Common myeloid progenitor, CD34-positive (primary cell): ENCODE measurements at places on chromosomes 7 and 10.

DNA sequence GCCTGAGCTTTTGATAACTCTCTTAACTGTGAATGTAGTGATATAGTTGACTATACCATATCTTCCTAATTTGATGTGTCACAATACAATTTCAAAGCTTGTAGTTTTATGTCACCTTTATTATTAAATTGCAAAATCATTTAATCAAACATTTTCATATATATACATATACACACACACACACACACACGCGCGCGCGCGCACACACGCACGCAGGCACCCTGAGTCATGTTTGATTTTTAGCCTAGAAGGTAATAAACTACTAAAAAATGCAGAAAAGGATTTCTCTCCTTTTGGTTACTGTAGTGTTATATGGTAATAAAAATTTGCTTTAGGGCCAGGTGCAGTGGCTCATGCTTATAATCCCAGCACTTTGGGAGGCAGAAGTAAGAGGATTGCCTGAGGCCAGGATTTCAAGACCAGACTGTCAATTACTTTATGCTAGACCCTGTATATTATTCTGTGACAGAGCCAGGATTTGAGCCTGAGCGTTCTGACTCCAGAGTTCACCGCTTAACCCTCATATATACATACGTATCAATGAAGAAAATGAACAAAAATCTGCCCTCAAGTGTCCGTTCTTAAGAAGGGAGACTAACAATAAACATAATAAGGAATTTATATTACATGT, 89.6 kb downstream of the PODXL start:
- DNase-seq: peak; percentile 5

DNA sequence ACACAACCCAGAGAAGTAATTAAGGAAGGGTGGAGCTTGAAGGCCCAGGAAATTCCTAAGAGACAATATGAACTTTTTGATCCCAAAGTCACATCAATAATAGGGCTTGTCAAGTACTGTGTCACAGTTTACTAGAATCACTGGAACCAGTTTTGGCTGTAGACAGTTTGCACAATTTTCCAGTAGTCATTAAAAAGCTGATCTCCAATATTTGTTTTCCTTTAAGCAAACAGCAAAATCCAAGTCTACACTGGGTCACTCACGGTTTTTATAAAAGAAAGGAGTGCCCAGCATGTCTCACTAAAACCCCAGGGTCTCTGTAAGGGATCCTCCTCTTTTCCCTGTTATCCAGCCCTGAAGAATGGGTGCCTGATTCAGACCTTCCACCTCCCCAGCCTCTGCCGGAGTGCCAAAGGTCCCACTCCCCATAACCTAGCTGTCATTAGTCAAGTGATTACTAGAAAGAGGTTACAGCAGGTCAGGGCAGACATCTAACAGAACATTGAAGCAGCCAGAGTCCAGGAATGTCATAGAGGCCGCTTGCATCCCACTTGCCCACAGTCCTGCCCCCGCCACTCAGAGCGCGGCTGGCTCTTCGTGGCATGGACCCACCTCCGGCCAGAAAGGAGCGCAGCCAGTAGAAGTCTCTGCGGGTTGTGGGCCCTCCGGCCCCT, 552 bp downstream of the SLC25A16 start:
- no peak for DNase-seq

DNA sequence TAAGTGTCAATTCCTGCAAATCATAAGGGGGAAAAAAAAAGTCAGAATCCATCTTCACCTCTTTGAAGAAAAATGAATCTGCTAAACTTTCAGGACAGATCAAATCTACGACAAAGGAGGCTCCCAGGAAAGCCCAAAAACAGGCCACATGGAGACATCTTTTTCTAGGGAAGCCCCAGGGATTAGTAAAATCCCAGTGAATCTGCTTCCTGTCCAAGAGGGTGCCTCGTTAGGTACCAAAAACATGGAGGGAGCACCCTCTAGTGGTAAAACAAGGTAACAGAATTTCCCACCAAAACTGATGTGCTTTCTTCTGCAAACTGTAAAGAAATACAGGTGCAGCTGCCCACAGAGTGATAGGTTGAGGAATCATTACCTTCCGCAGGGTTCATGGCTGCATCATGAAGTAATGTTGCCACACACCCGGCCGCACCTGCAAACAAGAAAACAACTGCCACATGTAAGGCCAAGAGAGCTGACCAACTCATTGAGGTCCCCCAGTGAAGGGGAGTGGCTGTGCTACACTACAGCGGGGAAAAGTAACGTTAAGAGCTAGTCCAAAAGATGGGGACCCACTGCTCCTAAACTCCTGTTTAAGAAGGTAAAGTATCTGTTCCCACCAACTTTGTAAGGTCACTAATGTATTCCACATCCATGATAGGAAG, 7.9 kb downstream of the SLC25A28 start:
- peak; percentile 49 for DNase-seq

DNA sequence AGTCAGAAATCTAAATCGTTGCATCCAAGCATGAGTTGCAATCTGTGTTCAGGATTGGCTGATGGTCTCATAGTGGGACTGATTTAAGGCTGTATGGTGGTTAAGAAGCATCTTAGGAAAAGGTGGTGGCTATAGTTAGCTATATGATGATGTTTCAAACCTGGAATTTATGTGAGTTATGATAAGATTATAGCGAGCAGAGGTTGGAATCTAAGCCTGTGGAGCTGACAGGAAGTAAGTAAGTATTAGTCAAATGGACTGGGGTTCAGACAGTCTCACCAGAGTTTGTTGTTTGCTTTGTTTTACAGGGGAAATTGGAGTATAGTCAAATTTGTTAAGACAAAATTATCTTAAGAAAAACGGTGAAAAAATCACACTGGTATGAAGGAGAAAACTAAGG, 56.7 kb downstream of the ANKRD7 start:
- no peak for DNase-seq

- DNase-seq: no peak
Observed at GRCh38 chr7:128703609-128704241, 31.6 kb downstream of the GARIN1A start.

- DNase-seq: no peak
Observed at GRCh38 chr7:2603044-2603965, 28.5 kb upstream of the TTYH3 start.

DNA sequence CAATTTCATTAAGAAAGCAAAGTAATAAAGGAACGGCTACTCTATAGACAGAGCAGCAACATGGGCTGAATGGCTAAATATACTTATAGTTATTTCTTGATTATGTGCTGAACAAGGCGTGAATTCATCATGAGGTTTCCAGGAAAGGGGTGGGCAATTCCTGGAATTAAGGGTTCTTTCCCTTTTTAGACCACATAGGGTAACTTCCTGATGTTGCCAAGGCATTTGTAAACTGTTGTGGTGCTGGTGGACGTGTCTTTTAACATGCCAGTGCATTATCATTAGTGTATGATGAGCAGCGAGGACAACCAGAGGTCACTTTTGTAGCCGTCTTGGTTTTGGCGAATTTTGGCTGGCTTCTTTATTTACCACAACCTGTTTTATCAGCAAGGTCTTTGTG, 28.5 kb upstream of the ZMYND11 start:
- no peak for DNase-seq

DNA sequence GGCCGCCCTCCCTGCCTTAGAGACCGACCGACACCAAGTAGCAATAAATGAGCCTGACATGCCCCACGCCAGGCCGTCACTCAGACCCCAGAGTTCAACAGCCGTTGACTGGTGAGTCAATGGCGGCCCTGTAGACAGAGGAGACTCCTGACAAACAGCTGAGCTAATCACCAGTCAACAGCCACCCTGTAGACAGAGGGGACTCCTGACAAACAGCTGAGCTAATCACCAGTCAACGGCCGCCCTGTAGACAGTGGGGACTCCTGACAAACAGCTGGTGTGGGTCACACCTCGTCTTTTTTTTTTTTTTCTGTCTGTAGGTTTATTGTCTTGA, 16.9 kb upstream of the KNDC1 start:
- DNase-seq: no peak

DNA sequence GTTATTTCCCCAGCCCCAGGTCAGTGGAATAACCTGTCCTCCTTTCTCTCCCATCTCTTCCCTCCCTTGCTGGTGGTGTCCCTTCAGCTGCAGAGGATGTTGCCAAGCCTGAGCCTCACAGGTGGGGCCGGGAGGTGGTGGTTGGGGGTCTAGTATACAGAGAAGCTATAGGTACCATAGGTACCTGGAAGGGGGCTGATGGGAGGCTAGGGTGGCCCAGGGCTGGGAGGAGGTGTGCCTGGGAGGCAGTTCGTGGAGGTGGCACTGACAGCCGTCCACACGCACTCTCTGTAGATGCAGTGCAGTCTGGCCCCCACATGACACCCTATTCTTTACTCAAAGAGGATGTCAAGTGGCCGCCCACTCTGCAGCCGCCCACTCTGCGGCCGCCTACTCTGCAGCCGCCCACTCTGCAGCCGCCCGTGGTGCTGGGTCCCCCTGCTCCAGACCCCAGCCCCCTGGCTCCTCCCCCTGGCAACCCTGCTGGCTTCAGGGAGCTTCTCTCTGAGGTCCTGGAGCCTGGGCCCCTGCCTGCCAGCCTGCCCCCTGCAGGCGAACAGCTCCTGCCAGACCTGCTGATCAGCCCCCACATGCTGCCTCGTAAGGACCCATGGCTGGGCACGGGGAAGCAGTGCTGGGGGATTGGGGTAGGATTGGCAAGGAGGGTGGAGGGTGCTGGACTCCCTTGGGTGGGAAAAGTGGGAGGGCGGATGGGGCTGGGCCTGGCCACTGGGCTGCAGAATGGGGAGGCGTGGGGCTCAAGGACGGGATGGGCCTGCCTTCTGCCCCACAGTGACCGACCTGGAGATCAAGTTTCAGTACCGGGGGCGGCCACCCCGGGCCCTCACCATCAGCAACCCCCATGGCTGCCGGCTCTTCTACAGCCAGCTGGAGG, 9.5 kb downstream of the IRF5 start:
- peak; percentile 33 for DNase-seq

GRCh38 chr7:79185605-79186004, 267.9 kb downstream of the MAGI2 start:
- DNase-seq: no peak

- DNase-seq: peak; percentile 52
Observed at GRCh38 chr7:66837007-66837406, 84.0 kb upstream of the TMEM248 start.

GRCh38 chr7:98562381-98562823, 54.7 kb upstream of the NPTX2 start:
- no peak for DNase-seq

- DNase-seq: no peak
Observed at GRCh38 chr7:87083865-87084519, 24.5 kb upstream of the ELAPOR2 start.
